NCI-H1694 treated with DMSO at 0.1 percent for 48 hours (cell line): ENCODE measurements at places on chromosomes 7 and 10.

DNA sequence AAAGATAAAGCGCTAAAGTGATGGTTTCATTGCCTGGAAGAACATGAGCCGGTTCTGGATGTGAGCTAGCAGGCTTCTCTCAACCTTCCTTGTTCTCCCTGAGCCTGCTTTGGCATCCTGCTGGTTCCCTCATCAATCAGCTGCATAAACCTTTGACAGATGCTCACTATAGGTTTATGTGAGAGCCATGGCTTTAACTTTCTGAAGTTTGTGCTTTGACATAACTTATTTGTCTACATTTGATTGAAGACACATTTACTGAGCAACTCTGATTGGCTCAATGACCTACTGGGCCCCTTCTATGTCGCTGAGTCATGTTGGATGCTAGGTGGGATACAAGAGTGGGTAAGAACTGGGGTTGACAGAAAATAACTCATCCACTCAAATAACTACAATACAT is 192.0 kb downstream of the ADAM12 start:
- DNase-seq = no peak

GRCh38 chr7:1430056-1430845 is 29.0 kb downstream of the MICALL2 start:
- DNase-seq = no peak

- no peak for DNase-seq
These were observed 33.4 kb upstream of the COBL start for GRCh38 chr7:51349820-51350545.

DNA sequence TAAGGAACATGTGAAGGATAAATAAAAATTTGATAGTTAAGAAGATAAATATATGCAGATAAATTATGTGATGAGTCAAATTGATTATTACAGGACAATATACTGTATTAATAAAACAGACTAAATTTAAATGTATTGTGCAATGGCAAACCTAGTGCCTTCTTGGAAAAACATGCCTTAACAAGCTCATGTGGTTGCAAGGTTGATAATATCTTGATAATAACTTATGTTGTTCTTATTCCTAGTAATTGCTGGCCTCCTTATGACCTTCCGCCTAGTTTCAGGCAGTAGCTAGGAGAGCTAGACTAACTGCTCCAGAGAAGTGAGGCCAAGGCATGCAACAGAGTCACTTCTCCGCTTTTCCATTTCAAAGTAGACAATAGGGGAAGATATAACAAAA is 7.6 kb upstream of the RAB11FIP2 start:
- no peak for DNase-seq

DNA sequence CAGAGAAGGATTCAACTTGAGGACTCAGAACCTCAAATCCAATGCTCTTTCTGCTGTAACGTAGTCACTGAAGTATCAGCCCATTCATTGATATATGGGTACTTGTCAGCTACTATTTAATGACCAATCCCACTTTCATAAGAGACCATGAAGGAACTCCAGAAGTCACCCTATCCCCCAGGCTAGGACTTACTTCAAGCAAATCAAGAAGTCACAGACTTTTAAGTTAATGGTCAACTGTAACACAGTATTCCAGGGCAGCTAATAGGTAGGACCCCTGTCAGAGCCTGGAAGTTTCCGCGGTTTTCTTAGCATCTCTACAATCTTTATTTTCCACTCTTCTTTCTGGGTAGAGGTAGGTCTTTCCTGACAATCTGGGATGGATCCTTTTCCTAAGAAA is 269.9 kb downstream of the POU6F2 start:
- DNase-seq = no peak
